ENCODE measurements at places on chromosomes 3 and 15.

DNA sequence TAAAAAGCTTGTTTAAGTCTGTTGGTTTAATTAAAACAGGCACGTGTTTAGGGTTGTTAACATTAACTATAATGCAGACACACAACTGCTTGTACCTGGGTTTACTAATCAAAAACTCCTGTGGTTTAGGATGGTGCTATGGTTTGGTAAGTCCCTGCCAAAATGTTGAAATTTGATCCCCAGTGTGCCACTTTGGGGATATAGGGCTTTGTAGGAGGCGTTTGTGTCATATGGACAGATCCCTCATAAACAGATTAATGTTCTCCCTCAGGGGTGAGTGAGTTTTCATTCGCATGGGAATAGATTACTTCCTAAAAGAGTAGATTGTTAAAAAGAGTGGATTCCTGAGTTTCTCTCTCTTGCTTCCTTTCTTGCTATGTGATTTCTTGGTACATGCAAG is 18.7 kb upstream of the GK5 start:
- no peak for DNase-seq

DNA sequence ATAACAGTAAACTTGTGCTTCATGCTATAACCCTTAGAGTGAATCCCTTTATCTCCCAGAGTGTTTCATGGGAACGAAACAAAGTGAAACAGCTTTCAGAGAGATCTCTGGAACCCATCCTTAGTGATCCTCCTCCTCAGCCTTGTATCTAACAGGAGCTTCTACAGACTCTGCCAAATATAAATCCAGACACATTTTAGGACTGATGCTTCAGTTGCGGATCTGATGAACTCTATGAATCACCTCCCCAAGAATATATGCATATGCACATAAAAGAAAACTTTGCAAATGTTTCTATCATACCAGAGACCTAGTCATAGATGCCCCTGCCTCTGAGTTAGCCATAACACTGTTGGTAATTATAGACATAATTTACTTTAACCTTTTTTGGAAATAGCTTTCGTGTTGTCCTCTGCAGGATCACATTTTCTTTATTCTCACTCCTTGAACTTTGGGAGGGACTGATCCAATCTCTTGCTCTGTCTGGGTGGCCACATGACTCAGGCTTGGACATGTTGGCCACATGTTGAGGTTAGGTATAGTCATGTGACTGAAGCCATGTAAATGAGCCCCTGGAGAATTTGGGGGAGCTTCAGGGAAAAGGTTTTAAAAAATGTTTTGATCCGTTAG is 306.4 kb upstream of the CNTN3 start:
- no peak for DNase-seq

DNA sequence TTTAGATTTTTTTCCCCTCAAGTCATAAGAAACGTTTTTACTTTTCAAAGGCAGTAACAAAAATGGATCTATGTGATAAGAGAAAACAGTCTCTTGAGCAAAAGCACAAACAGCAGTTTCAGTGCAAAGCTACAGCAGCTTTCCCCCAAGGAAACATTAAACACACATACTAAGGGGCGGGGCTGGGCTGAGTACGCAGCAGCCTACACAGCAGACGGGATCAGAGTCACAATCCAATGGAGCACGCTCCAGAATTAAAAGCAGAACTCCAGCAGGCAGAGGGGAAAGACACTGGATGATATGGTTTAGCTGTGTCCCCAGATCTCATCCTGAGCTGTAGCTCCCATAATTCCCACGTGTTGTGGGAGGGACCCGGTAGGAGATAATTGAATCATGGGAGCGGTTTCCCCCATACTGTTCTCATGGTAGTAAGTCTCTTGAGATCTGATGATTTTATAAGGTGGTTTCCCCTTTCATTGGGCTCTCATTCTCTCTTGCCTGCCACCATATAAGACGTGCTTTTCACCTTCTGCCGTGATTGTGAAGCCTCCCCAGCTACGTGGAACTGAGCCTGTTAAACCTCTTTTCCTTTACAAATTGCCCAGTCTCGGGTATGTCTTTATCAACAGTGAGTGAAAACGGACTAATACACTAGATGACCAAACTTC is 116.2 kb upstream of the SLCO3A1 start:
- no peak for DNase-seq

DNA sequence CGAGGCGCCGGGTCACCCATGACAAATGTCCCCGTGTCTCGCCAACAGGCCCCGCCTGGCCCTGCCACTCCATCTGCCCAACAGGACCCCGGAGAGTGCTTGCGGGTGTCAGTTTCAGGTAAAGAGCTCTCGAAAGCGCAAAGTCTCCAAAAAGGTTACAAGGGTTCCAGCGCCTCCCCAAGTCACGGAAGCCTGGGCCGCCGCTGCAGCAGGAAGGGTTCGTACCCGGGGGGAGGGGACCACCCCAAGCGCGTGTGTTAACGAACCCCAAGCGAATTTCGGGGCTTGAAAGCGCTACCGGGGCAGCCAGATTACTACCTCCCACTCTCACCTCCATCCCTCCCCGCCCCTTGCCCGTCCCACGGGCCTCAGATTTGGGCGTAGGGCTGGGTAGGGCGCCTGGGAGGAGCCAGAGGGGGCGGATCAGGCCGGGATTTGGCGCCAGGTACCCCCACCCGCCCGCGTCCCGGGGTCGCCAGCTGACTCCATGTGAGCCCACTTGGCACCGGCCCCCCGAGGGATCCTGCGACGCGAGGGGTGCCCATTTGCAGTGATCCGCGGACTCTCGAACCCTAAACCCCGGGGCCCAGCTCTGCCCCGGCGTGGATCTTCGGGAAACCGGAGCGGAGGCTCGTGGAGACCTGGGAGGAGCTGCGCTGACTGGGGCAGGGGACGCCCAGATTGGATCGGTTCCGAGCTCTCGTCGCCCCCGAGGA is 85.9 kb downstream of the NR2F2 start:
- DNase-seq: no peak

- DNase-seq: no peak
These were observed 378.3 kb downstream of the PDCD6IP start for GRCh38 chr3:34176723-34177122.

GRCh38 chr15:42650208-42651066 is 75.0 kb downstream of the STARD9 start:
- no peak for DNase-seq

DNA sequence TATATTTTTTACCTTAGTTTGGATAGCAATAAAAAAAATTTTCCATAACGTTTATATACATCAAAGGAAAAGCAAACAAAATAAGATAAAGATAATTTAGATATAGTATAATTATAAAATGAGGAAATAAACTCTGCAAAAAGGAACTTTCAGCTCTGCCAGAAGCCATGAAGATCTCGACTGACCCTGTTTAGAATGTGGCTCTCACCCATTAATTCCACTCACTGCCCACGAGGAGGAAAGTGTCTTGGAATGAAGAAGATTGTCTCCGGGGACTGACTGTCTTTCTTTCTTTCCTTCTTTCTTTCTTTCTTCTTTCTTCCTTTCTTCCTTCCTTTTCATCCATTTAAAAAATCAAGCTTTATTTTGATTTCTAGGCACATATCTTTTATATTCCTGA is 20.1 kb upstream of the PRR20G start:
- no peak for DNase-seq

- DNase-seq: no peak
These were observed 498.1 kb upstream of the RGMA start for GRCh38 chr15:93587059-93587521.

DNA sequence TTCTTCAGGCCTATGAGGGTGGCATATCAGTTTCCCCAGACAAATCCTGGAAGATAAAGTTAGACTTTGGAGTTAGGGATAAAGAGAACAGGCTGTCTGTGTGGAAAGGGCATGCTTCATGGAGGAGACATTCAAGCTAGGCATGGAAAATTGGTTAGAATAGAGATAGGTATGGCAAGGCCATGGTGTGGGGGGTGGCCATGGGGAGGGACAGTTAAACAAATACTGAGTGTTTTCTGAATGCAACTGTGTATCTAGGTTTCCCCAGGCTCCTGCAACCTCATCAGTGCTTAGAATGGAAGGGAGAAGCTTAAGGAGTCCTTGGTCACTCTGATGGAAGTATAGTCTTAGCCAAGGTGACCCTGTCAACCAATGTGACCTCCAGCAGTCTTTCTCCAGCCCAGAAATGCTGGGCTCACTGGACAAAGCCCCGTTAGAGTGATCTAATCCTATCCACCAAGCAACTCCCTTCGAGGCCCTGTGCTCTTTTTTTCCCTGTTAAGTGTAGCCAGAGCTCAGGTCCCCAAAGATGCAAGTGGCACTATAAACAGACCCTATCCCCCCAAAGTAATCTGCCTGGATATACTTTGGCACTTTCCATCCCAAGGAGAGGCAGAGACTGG is 5.5 kb upstream of the PKM start:
- DNase-seq: no peak

GRCh38 chr3:15241341-15241740 is 35.3 kb downstream of the CAPN7 start:
- DNase-seq: no peak

- DNase-seq: no peak
These were observed 3.3 kb downstream of the JAGN1 start for GRCh38 chr3:9893739-9894138.

DNA sequence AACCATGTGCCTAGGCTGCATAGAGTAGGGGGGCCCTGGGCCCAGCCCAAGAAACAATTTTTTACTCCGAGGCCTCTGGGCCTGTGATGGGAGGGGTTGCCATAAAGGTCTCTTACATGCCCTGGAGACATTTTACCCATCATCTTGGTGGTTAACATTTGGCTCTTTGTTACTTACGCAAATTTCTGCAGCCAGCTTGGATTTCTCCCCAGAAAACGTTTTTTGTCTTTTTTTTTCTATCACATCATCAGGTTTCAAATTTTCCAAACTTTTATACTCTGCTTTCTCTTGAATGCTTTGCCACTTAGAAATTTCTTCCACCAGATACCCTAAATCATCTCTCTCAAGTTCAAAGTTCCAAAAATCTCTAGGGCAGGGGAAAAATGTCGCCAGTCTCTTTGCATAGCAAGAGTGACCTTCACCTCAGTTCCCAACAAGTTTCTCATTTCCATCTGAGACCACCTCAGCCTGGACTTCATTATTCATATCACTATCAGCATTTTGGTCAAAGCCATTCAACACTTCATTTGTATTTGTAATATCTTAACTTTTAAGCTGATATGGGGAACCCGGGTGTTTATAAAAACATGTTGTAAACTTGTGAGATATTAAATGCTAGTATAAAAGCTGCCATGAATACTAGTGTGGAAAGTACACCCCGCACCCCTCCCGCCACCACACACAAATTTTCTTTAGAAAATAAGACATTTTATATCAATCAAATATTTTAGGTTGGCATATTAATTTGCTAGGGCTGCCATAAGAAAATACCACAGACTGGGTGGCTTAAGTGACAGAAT is 56.0 kb upstream of the PLSCR4 start:
- no peak for DNase-seq

GRCh38 chr15:66196602-66197001 is 56.9 kb downstream of the MEGF11 start:
- no peak for DNase-seq

GRCh38 chr15:64618540-64618939 is 156.8 kb downstream of the RBPMS2 start:
- no peak for DNase-seq

DNA sequence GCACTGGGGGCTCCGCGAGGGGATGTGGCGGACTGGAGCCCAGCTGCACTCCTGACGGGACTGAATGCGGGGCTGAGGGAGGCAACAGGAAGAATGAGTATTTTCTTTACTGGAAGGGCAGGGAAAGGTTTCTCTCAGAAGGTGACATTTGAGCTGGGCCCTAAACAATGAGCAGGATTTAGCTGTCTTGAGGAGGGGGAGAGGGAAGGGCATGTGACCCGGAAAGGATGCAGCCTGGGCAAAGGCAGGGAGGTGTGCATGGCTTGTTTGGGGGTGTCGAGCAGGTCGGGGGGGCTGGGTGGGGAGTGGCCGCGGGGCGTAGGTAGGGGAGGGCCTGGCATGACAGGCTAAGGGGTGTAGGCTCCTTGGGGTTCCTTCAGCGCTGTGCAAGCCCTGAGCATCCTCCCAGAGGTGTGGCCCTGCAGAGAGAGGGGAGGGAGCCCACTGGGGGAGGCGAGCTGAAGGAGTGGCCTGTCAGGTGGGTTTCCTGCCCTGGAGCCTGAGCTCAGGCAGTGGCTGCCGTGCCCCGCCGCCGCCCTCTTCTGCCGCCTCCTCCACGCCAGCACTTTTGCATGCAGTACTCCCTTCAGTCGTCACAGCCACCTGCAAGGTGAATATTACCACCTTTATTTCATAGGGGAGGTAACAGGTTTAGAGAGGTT is 17.2 kb upstream of the ANKDD1A start:
- DNase-seq: no peak

DNA sequence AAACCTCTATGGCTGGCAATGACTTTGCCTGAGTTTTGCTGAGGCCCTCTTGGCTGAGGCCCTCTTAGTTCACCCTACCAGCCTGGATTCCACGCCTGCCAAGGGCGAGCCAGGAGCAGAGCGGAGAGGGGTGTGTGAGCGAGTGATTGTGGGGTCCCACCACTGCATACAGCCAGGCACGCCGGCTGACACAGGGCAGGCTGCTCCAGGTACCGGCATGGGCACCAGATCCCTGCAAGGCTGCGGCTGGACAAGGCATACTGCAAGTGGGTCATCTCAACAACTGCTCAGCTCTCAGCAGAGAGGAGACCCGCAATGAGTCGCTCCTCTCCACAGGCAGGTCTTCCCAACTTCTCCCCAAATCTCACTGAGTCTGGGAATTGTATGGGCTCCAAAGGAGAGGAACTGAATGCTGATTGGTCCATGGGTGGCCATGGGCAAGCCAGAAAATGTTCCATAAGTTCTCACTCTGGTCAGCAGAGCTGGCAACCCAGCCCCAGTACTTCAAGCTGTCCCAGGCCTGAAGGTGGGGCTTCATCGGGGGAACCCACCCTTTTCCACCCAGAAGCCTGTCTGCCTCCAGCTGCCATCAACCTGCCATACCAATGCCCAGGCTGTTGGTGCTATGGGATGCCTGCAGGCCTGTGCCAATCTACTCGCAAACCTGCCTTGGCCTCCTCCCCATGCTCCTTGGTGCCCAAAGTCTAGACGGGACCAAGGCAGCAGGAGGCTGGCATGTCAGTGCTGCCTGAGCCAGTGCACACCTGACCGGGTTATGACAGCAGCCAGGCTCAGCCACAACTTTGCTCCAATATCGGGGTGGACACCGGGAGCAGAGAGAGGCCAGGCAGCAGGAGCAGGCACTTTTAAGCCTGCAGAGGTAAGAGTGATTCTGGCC is 1273.6 kb upstream of the GBE1 start:
- DNase-seq: no peak

DNA sequence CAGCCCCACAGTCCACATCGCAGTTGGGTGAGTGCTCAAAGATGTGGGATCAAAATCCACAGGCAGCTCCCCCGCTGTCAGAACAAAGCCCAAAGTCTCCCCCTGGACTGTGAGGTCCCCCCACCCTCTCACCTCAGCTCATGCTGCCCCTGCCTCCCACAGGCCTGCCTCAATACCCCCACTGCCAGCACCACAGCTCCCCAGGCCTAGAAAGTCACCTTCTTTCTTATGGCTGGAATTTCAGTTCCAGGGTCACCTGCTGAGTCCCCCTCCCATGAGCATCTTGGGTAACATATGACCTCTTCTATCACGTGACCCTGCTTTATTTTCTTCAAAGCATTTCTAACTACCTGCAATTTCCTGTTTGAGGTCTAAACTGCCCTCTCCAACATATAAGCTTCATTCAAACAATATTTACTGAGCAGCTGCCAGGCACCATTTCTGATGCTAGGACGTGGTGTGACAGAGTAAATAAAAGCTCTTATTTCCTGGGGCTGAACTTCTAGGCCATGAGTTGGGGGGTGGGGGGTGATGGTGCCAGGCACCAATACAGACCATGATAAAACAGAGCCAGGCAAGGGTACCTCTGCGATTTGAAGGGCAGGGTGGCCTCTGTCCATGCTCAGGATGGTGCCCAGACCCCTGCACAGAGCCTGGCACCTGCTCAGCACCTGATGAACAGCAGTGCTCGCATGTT is 2.4 kb upstream of the TMEM89 start:
- no peak for DNase-seq

- no peak for DNase-seq
These were observed 1.0 kb downstream of the LYSMD4 start for GRCh38 chr15:99732124-99732750.
